ENCODE measurements at places on chromosomes 5 and 9.

- no peak for DNase-seq
Observed at GRCh38 chr5:137833463-137833862, 34.2 kb upstream of the MYOT start.

DNA sequence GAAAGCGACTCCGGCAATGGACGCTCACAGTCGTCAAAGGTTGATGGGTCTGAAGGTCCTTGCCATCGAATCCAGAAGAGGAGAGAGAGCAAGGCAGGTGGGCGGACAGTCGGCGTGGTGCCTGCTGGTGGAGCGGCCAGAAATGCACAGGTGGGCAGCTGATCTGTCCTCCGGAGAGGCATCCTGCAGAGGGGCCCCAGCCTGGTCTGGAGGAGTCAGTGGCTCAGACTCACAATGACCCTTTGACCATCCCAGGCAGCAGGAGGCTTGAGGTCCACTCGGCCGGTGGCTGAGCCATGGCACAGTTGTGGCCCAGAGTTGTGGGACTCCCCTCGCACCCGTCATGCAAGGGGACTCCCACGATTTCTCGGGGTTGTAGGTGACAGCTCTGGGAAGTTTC lies 34.4 kb upstream of the FCN2 start:
- no peak for DNase-seq

DNA sequence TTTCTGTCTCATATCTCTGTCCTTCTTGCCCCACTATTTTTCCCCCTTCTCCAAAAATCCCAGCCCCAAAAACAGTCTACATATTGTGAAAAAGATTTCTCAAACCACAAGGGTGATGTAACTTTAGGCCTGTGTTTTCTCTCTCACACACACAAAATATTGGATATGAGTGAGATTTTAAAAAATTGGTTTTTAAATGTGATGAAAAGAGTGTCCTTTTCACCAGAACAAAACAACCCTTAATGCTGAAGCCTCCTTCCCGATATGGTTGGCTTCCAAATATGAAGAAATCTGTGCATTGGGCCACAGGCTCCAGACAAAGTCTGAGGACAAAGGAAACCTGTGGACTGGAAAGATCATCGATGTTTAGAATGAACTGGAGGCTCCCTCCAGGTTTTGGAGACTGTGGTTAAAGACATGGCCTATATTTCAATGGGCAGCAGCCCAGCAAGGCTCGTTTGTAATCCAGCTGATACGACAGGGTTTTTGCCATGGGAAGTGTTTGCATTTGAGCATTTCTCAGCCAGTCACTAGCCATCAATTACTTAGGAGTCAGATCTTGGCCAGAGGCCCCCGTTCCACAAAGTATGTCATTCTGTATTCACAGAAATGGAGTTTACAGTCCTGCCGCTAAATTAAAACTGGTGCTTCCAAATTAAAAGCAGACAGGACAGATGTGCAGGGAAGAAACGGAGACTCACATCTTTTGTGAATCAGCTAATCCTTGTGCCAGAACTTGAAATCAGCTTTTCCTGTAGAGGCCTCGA lies 546.3 kb downstream of the EBF1 start:
- DNase-seq: no peak

GRCh38 chr5:126395198-126395597 lies 28.0 kb upstream of the GRAMD2B start:
- no peak for DNase-seq

DNA sequence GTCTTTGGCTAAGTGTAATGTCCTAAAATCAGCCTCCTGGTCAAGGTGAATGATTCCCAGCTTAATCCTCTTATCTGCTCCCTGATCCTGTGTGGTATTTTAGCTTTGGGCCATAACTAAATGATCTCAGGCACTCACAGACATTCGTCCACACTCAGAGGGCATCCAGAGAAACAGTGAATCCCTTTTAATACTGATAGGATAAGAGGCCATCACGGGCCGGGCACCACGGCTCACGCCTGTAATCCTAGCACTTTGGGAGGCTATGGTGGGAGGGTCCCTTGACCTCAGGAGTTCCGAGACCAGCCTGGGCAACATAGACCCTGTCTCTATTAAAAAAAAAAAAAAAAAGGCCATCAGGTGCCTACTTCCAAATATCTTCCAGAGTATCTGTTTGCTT lies 6.3 kb downstream of the PDCL start:
- DNase-seq: no peak

GRCh38 chr5:150057996-150058395 lies 28.4 kb downstream of the CSF1R start:
- DNase-seq: no peak

- DNase-seq: no peak
Observed at GRCh38 chr5:57219386-57219785, 45.5 kb downstream of the GPBP1 start.

DNA sequence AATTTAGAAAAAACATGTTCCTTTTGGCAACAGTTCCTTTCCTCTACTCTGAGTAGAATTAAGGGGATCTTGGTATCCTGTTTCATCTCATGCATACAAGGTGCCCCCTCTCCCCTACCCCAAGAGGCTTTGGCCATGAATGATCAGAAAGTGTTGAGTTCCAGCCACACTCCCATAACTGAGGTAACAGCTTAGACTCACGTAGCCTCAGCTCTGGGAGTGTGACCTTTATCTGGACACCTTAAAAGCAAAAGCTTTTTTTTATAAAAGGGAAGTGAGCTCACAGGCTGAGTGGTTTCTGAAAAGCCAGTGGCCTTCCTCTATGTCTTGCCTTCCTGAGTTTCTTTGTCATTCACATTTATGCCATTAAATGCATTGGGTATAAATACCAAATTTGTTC lies 900 bp upstream of the HAVCR2 start:
- no peak for DNase-seq

DNA sequence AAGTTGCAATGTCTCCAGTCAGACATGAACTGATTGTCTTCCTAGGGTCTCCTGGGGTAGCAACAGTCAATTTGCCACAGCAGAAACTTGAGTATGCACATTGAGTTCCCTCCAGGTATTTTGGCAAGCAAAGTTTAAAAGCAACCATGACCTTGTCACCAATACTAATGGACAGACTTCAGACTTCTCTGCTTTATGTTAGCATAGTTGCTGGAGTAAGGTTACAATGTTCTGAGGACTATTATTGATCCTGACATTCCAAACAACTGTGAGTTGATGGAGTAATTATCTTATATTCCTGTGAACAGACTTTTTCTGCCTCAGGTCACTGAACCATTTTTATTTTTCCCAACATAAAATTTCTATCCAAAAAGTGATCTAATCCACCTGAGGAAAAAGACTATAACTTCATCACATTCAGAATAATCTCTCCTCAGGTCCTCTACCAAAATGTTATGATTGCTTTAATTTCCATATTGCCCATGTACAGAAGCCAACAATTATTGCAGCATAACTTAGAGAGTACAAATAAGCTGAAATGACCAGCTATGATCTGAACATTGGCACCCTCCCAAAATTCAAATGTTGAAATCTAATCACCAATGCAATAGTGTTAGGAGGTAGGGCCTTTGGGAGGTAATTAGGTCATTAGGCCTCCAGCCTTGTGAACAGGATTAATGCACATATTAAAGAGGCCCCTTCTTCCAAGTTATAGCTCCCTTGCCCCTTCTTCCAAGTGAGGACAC lies 228.3 kb downstream of the PDE4D start:
- no peak for DNase-seq

DNA sequence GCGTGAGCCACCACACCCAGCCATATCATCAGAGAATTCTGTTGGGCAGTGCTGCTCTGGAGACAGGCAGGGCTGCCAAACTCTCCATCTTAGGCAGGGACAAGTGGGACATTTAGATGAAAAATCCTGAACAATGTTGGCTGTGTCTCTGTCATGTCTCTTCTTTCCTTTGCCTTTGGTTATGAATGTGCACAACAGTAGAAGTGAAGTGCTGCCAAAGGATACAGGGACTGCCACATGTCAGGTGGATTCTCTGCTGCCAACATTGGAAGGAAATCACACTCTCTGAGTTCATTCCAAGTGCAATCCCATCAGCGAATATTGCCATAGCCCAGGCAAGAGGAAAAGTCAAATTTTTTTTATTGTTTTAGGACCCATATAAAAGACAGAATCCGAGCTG lies 348.8 kb downstream of the TRPM3 start:
- DNase-seq: no peak

DNA sequence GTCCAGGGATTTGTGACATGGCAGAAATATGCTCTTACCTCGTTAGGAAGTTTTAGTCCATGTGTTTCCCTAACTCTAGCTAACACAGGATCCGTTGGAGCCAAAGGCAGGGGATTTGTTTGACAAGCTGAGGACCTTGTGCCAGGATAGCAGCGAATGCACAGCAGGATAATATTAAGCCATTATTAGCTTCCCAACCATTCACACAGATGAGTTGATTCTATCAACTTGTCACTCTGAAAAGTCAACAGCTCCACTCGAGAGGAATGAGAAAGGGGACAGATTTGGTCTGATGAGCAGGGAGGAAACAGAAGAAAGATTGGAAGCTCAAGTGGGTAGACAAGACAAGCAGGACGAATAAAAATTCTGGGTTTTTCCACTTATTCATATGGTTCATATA lies 106.2 kb downstream of the FSTL4 start:
- no peak for DNase-seq

GRCh38 chr5:1412163-1412562 lies 33.1 kb downstream of the SLC6A3 start:
- no peak for DNase-seq

DNA sequence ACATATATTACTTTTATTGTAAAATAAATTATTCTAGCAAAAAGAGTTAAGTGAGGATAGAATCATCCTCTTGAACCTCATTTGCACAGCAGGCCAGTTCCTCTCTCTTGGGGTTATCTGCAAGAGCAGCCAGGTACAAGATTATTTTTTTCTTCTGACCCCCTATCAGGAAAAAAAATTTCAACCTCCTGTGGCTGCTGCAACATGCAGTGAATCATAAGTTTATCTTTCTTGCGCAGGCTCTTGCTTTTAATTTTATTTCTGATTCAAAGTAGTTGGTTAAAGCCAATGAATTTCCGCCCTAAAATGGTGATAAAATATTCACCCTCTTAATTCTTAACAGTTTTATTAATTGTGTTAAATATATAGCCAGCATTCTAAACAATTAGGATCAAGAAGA lies 69.7 kb upstream of the PPP3R2 start:
- no peak for DNase-seq

DNA sequence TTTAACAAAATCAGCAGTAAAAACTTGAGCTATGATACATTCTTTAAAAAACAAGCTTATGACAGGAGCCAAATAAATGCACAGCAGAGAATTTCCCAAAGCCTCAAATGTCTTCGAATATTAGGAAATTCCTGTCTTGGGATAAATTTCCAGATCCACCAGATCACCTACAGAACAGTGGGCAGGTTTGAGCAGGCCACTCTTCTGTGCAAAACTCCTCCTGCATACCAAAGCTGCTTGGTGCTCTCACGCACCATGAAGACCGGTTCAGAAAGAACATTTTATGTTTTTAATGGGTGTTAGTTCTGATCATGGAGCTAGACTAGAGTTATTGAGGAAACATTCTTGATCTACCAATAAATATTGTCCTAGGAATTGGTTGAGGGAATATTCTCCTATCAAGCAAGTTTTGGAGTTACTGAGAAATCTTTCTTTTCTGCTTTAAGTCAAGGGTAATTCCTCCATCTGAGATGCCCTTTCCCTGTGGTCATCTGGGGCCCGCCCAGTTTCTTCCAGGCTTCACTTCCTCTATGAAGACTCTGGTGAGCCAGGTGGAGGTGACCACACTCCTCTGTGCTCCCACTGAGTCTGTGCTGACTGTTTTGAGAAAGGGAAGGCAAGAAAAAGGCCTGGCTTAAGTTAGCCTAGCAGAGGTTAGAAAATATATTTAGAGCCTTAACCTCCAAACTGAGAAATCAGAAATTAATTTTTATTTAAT lies 17.9 kb downstream of the TNFSF15 start:
- DNase-seq: no peak

DNA sequence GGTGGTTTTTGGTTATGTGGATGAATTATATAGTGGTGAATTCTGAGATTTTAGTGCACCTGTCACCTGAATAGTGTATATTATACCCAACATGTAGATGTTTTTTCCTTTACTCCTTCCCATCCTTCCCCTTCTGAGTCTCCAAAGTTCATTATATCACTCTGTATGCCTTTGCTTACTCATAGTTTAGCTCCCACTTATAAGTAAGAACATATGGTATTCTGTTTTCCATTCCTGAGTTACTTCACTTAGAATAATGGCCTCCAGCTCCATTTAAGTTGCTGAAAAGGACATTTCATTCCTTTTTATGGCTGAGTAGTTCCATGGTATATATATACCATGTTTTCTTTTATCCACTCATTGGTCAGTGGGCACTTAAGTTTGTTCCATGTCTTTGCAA lies 161.6 kb upstream of the CD180 start:
- DNase-seq: no peak

DNA sequence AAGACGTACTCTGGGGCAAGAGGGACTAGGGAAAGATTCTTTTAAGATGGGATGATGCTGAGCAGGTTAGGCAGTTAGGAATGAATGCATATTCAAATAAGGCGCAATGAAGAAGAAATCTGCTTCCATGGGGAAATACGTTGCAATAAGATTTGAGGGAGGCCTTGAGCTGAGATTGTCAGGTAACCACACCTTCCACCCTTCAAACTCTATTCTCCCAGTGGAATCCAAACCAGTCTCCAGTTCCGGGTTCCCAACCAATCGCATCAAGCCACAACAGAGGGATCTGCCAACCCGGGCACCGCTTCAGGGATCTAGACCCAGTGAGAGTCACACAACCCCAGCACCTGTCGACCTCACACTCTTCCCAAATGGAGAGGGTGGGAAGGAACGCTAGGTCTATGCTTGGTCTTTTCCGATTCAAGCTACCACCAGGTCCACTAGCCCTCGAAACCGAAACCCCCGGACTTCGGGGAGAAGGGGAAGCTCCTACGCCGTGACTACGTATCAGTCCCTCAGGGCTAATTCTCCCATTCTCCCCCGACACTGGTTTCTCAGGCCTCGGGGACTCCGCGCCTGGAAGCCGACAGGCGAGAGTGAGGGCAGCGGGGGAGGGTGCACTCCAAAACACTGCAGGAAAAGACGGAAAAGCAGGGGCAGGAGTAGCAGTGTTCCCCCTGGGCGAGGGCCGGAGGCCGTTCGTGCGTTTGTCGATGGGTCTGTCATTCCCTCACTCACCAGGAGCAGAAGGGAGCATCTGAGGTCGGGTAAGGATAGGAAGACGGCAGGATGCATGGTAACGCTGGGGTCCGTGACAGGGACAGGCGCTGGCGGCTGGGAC lies 534 bp downstream of the ERP44 start:
- DNase-seq: peak; percentile 42
